Activated CD4-positive, alpha-beta T cell treated with anti-CD3 and anti-CD28 coated beads, Interleukin-2, Interleukin-4, amounts not matched to agents 100 ng/mL and 50 ng/mL, durations not matched to agents 16 hours and 8 hours (primary cell): ENCODE measurements at places on chromosomes 5 and 9.

DNA sequence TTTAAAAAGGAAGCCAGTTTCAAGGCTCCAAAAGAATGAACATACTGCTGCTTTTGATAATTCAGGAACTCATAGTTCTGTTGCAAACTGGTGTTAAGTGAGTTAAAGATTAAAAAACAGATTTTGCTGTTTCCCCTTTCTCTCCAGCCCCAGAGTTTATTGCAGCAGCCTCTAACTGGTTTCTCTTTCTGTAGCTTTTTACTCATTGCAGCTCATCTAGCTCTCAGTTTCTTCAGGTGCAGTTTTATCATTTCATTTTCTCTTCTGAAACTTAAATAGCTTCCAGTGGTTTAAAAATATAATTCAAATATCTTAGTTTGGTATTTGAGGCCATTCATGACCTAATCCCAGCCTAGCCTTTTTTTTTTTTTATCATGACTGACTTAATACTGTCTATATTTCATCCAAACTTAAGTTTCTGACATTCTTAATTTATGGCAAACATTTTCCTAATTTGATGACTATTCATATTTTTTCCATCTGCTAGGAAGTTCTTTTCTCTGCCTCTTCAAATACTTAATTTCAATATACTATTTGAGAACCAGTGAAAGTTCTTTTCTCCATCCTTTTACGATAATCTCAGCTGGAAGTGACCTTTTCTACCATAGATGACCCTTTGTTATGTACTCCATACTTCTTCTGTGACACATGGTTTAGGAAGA lies 252.7 kb upstream of the GRIA1 start:
- no peak for DNase-seq

DNA sequence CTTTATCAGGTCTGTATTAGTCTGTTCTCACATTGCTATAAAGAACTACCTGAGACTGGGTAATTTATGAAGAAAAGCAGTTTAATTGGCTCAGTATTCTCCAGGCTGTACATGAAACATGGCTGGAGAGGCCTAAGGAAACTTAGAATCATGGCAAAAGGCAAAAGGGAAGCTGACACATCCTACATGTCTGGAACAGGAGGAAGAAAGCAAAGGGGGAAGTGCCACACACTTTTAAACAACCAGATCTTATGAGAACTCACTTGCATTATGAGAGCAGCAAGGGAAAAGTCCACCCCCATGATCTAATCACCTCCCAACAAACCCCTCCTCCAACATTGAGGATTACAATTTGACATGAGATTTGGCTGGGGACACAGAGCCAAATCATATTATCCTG lies 132.1 kb downstream of the PCSK1 start:
- no peak for DNase-seq

DNA sequence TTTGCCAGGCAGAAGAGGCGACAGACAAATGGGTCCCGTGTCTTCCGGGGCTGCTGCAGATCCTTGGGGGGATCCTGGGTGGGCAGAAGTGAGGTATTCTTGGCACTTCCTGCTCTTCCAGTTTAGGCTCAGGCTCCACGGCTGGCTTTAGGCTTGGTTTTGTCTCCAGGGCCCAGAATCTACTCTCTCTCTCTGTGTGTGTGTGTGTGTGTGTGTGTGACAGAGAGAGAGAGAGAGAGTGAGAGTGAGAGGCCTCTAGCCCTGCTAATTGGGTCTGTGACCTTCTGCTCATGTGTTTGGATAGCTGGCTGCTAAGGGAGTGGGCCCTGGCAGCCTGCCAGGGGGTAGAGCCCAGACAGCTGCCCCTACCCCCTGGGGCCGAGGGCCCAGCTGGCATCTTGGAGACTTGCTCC lies 39.3 kb downstream of the CRB2 start:
- DNase-seq: no peak

- DNase-seq: no peak
Observed at GRCh38 chr5:82364497-82364896, 86.3 kb upstream of the RPS23 start.
